AG09319 (cell line): ENCODE measurements at places on chromosomes 5 and 9.

- no peak for DNase-seq
These were observed 227.5 kb downstream of the AGTPBP1 start for GRCh38 chr9:85514256-85514655.

DNA sequence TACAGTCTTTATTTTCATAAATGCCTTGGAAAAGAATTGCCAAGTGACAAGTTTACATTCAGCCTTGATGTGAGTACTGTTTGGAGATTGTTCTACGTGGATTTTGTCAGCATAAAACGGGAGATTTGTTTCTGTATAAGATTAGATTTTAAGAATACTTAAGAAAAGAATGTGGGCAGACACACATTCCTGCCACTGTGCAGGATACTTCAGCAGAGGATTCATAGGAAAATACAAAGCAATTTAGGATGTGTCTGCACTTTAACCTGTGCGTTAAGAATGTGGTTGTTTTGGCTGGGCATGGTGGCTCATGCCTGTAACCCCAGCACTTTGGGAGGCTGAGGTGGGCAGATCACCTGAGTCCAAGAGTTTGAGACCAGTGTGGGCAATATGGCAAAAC, 37.2 kb downstream of the GPR107 start:
- no peak for DNase-seq

DNA sequence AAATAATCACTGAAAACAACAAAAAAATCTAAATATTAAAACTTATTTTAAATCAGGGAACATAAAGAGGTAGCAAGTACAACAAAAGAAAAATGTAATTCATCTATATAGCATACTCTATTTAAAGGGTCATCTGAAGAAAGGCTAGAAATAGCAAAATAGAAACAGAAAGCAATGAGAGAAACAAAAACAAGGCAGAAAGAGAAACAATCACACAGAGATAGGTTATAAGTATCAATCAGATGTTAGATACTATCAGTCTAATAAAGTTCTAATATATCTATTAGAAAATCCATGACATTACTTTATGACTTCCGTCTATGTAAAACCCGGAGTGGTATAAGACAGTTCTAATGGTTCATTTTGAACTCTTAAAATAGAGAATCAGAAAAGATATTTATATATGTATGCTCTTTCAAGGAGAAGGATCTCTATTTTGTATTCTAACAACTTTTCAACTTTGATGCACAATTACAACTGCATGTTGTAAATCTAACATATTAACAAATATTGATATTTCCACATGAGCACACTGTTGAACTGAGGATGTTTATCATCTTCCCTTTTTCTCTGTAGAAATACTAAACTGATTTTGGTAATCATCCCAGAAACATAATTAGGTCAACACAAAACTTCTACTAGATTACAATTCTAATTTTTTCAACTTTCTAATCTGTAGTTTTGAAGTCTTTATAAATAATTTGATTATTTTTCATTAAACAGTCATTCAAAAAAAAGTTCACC, 15.8 kb downstream of the RICTOR start:
- no peak for DNase-seq

- DNase-seq = no peak
These were observed 34.9 kb upstream of the B4GALT1 start for GRCh38 chr9:33202018-33202417.
